ENCODE measurements at places on chromosomes 3 and 15. TPM values are rescaled to one million over a fixed set of nuclear protein-coding genes. Genes with fewer than 3 reads are reported as not detected.

CEP152 gene
- total RNA-seq, result 39.2 TPM

SENP2 gene
- 31.4 TPM for total RNA-seq

KCNH8 gene
- not detected for total RNA-seq

ALS2CL gene
- 4.5 TPM for total RNA-seq

NMNAT3 gene
- 1.3 TPM for total RNA-seq

Data from activated naive CD8-positive, alpha-beta T cell treated with anti-CD3 and anti-CD28 coated beads, Interleukin-2, amount 10 ng/mL, durations not matched to agents 7 days and 5 days (primary cell).